ENCODE measurements at places on chromosomes 11 and 22. TPM values are rescaled to one million over a fixed set of nuclear protein-coding genes. Genes with fewer than 3 reads are reported as not detected.

The MUC6 gene
- total RNA-seq = under 0.01 TPM

The DKK3 gene
- total RNA-seq = 67.7 TPM

The MPZL3 gene
- 26.1 TPM for total RNA-seq

The MOV10L1 gene
- 3.0 TPM for total RNA-seq

The TBX1 gene
- 4.8 TPM for total RNA-seq

The TAF1D gene
- 316 TPM for total RNA-seq

The AQP11 gene
- 1.1 TPM for total RNA-seq

The PIWIL4 gene
- total RNA-seq = 6.2 TPM

The APOL3 gene
- 6.8 TPM for total RNA-seq

The APOBEC3B gene
- total RNA-seq = 3.1 TPM

The TIMP3 gene
- total RNA-seq = 89.6 TPM

The HOATZ gene
- not detected for total RNA-seq

The SLC37A2 gene
- total RNA-seq = 10.3 TPM

The SLC7A4 gene
- total RNA-seq = 0.69 TPM

The FGF3 gene
- 0.30 TPM for total RNA-seq

The OR10D3 gene
- total RNA-seq = not detected

The APOC3 gene
- not detected for total RNA-seq

The BTBD18 gene
- total RNA-seq = not detected

The MUC5AC gene
- total RNA-seq = 0.39 TPM

The CAVIN3 gene
- 23.8 TPM for total RNA-seq

The MMP3 gene
- 0.10 TPM for total RNA-seq

The OR56A4 gene
- total RNA-seq = not detected

The OR10W1 gene
- not detected for total RNA-seq

The PGA5 gene
- total RNA-seq = 0.39 TPM

The OR51I1 gene
- total RNA-seq = 0.59 TPM

The C22orf42 gene
- total RNA-seq = not detected

Measured in skin of body (tissue), 3 donors.